ENCODE measurements at places on chromosomes 12 and 14.

GRCh38 chr14:96881713-96882112, 84.5 kb downstream of the VRK1 start:
- no peak for ATAC-seq

DNA sequence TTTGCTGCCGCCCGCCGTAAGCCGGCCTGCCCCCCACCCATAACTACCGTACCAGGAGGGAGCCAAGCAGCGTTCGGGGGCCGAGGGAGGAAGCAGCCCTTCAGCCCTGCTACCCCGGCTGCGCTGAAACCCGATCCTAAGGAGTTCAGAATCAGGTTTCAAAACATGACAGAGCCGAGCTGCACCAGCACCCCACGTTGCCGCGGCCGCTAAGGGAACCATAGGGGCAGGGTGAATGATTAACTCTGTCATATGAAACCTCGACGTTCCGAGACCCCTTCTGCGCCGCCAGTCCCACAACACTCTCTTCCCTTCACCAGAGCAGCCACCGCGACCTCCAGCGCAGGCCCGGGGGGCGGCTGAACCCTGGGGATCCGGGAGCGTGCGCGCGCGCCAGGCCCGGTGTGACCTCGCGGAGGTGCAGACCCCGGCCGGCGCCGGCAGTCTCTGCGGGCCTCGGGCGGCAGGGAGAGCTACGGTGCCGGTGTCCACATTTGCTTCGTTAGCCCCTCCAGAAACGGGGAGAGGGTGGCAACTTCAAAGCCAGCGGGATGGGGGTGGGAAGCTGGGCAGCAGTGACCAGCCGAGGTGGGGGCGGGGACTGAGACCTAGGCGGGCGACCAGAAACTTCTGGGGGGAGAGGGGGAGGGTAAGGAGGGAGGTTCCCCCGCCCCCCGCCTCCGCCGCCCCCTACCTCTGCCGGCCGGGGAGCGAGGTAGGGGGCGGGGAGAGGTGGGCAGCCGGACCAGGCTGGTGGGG, 1.6 kb downstream of the SIX4 start:
- peak; percentile 68 for ATAC-seq

DNA sequence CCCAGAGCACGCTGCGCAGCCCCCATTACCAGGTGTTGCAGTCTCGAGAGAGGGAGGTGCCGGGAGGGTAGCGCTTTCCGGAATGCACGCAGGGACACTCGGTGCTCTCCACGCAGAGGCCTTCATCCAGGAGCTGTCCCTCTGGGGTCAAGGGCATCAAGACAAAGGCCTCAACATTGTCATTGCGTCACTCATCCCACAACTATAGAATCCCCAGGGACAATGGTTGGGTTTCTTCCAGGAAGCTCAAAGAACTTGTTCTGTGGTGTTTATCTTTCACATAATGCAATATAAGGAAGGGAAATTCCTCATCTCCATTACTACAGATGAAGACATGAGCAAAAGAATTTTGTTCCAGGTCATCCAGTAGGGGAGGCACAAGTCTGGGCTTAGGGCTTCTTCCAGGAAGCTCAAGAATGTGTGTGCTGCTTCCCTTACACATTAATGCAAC, 52.1 kb downstream of the VWF start:
- peak; percentile 22 for ATAC-seq

DNA sequence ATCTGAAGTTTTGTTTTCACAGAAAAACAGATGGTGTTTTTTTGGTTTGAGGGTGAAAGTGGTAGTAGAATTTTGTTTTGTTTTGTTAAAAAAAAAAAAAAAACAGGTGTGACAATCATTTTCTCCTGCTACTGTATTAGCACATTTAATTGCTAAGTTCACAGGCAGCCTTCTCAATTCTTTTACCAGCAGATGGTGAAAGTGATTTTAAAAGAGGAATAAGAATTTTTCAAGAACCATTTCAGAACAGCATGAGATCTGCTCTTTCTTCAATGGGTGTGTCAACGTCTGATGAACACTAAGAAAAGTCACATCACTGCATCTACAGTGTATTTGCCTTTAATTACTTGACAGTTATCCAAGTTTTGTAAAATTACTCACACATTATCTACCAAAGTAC, 303.7 kb upstream of the USP15 start:
- no peak for ATAC-seq

- ATAC-seq = peak; percentile 7
Measured at GRCh38 chr12:65470256-65470655, 191.8 kb downstream of the MSRB3 start.

- no peak for ATAC-seq
Measured at GRCh38 chr12:34345801-34346200, 323.5 kb downstream of the ALG10 start.

GRCh38 chr14:38646391-38646790, 390.5 kb upstream of the CLEC14A start:
- no peak for ATAC-seq

DNA sequence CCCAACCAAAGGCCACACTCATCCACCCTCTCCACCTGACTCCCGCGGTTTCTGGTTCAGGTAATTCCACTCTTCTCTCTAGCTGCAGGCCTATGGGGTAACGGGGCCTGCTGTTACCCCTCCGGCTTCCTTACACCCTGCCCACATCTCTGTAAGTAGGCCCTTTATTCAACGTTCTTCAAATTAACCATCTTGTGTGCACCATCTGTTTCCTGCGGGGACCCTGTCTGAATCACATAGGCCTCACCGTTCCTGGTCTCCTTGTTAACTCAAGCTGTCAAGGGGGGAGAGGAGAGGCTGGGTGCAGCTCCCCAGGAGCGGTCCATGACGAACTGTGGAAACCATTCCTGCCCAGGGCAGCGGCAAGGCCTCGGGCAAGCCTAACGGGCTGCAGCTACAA, 9.3 kb upstream of the DLK1 start:
- no peak for ATAC-seq

- ATAC-seq = no peak
Measured at GRCh38 chr12:119686355-119686754, 18.4 kb downstream of the PRKAB1 start.

GRCh38 chr12:22160396-22161003, 114.5 kb downstream of the CMAS start:
- ATAC-seq = no peak

- peak; percentile 59 for ATAC-seq
Measured at GRCh38 chr14:78758333-78758732, 588.2 kb downstream of the NRXN3 start.

GRCh38 chr12:38915429-38916182, 10.2 kb upstream of the CPNE8 start:
- no peak for ATAC-seq

GRCh38 chr12:113007166-113007565, 28.8 kb downstream of the OAS2 start:
- no peak for ATAC-seq

Measured in SK-N-SH treated with all-trans-retinoic acid at 6 μM for 48 hours (cell line).